Activated CD4-positive, CD25-positive, alpha-beta regulatory T cell (primary cell): ENCODE measurements at places on chromosomes 5 and 9.

DNA sequence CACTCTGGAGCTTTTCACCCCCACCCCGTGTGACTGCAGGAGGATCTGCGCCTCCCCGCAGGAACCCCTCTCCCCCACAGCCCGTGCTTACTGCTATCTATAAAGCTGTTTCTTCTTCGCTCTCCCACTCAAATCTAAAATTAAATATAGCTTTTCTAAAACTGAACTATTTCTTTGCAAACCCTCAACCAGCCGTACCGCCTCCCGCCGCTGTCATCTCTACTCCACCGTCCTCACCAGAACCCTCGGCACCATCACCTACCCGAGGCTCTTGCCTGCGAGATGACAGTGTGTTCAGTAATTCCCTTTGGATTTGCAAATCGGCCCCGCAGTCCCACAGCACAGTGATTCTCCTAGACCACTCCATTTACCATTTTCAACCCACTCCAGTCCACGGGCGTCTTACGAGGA is 13.6 kb downstream of the LPCAT1 start:
- no peak for DNase-seq

- DNase-seq = no peak
Measured at GRCh38 chr5:172975289-172975688, 8.3 kb upstream of the ATP6V0E1 start.

DNA sequence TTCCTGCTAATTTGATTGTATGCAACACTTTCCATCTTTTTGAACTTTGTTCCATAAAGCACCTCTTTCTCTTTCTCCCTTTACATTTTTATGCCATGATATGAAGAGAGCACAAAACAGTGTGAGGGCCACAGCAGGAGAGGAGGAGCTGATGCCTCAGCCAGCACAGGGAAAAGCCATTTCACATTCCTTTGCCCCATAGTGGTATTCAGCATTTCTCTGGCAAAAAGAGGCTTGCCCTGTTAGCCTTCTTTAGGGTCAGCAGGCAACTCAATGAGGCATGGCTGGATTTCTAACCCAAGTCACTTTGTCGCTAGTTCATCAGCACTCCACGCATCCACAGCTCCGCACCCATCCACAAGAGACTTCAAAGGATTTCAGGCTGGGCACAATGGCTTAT is 23.1 kb upstream of the TRPC7 start:
- no peak for DNase-seq

DNA sequence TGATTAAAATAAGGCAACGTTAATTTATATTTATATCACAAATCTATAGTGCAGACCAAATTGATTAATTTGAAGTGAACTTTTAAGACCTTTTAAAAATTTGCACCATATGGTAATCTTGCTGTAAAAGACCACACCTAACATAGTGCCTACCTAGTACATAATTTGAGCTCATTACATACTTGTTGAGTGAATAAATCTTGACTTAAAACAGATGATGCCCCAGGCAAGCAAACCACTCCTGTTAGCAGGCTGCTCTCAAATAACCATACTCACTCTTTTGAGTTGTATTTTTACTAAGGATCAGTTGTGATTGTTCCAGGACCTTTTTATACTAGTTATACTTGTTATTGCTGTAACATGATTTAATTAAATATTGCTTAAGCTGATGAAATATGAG is 27.2 kb downstream of the CMYA5 start:
- DNase-seq = no peak

GRCh38 chr5:124061663-124062062 is 549.7 kb downstream of the CSNK1G3 start:
- no peak for DNase-seq

GRCh38 chr5:4374866-4375265 is 765.3 kb upstream of the ADAMTS16 start:
- no peak for DNase-seq

- no peak for DNase-seq
Measured at GRCh38 chr5:176530983-176531901, 6.0 kb downstream of the RNF44 start.

DNA sequence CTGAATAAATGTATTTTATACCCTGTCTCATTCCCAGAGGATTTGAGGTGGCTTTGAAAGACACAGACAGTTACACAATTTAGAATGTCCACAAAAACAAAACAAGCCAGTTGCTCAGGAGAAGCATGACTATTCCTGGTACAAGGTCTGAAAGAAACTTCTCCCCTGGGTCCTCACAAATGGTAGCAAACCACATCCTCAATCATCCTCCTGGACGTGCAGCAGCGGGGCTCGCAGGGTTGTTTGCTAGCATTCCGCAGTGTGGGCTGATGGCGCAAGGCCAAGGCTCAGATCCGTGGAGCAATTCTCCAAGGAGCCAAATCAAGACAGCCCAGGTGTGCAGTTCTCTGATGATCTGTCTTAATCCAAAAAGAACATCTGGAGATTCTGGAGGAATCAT is 210.3 kb downstream of the ACTL7B start:
- DNase-seq = no peak
